ENCODE measurements at places on chromosomes 4 and X. TPM values are rescaled to one million over a fixed set of nuclear protein-coding genes. Genes with fewer than 3 reads are reported as not detected.

The RBMX gene
- 205 TPM for total RNA-seq

The TXLNG gene
- total RNA-seq = 15.9 TPM

The MAGEA10 gene
- total RNA-seq = not detected

DNA sequence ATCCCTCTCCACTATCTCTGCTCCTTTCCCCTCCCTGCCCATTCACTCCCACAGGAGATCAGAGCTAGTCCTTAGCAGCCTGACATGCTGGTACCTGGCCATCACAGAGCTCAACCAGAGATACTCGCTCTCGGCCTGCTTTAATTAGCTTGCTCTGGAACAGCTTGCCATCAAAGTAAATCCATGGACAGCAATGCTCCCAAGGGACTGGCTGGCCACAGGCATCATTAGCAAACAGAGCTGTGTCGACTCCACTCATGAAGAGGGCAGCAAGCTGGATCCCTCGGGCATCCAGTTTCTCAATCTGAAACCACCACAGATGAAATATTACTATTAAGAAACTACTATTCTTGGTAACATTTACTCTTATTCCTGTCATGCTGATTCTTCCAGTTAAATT is 43.4 kb upstream of the PHF8 start:
- no peaks in the 10 kb centered on the region for H3K27me3 ChIP-seq
- H3K4me3 ChIP-seq = no peak overlapping the region
- H3K36me3 ChIP-seq = no peaks in the 10 kb centered on the region
- DNase-seq = no peak
- no peak overlapping the region for H3K27ac ChIP-seq

DNA sequence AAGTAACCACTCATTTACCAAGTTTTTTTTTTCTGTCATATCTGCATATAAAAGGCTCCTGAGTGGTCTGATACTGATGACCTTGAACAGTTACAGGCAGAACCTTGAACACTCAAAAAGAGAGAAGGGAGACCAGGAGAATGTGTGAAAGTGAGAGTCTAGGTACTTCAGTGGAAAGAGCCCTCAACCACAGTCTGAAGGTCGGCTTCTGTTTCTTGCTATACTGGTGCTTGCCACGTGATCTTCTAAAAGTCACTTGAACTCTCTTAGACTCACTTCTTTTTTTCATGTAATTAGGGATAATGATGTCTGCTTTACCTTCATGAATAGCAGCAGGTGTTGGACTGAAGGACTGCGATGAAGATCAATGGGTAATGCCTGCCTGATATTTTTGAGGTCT is 22.8 kb downstream of the GABRB1 start:
- no peak overlapping the region for H3K4me3 ChIP-seq
- no peak overlapping the region for H3K27ac ChIP-seq
- DNase-seq = no peak
- H3K4me1 ChIP-seq = no peaks in the 10 kb centered on the region

GRCh38 chr4:180363815-180364214 is 1879.4 kb upstream of the TENM3 start:
- H3K27me3 ChIP-seq = no peaks in the 10 kb centered on the region
- DNase-seq = no peak
- H3K27ac ChIP-seq = no peak overlapping the region
- no peak overlapping the region for H3K4me3 ChIP-seq
- no peaks in the 10 kb centered on the region for H3K4me1 ChIP-seq
- no peaks in the 10 kb centered on the region for H3K36me3 ChIP-seq

GRCh38 chr4:83932750-83933391 is 397.0 kb downstream of the GPAT3 start:
- DNase-seq = no peak
- no peaks in the 10 kb centered on the region for H3K36me3 ChIP-seq
- no peaks in the 10 kb centered on the region for H3K4me1 ChIP-seq
- no peaks in the 10 kb centered on the region for H3K27me3 ChIP-seq

DNA sequence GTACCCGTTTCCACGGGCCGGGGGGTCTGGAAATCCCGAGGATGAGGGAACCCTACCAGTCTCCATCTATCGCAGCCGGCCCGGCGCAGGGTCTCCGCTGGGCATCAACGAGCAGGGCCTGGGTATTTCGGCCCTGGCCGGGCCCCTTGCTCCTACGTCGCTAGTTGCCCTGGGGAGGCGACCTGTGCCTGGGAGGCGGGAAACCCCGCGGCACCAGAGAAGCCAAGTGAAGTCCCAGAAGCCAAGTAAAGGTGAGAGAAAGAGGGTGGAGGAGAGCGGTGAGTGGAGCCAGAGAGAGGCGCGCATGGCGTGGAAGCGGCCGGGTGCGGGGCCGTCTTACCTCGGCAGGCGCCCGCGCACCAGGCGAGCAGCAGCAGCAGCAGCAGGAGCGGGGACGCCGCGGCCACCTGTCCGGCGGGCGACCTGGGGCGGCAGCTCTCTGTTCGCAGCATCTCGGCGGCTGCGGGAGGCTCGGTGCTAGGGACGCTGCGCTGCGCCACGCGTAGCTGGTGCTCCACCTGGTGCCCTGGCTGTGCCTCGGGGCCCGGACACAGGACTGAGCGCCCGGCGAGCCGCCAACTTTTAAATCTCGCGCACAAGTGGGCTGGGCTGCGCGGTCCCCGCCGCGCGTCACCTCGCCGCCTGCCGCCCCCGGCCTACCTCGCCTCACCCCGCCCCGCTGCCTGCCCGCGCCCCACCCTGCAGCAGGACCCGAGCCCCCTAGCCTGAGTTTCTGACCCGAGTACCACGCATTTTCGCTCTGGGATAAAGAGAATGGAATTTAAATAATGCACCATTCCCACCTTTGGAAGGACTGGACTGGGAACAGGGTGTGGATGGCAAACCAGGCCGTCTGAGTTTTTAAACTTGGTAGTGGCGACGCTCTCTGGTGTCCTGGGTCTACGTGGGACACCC is at the start of gene NMU:
Gene NMU (minus strand): TSS at position 558 of the 915 bp plus-strand sequence. CDS start 106 bp downstream, at position 452.
- H3K36me3 ChIP-seq = no peaks in the 10 kb centered on the region
- no peak within 1 kb of the TSS for H3K27ac ChIP-seq
- H3K4me1 ChIP-seq = peaks cover 15% of the 10 kb centered on the region
- peak; percentile 74 for DNase-seq
- H3K27me3 ChIP-seq = peaks cover 9% of the 10 kb centered on the region

DNA sequence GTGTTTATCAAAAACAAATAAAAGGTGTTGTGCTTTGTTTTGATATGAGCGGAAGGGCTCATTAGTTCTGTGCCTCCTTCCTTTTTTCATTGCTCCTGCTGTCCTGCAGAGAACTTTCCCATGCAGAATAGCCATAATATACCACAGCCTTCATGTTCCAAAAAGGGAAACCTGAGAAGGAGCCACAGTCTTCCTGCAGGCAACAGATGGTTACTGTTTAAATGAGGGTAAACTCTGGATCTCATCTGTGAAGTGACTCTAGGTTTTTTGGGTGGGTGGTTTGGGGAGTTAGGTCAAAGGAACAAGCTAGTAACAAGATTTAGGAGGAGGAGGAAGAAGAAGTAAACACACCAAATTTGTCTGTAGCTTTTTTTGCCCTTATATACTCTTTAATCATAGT is 131.8 kb downstream of the BMPR1B start:
- no peaks in the 10 kb centered on the region for H3K36me3 ChIP-seq
- H3K4me1 ChIP-seq = no peaks in the 10 kb centered on the region
- DNase-seq = no peak

- no peak overlapping the region for H3K27ac ChIP-seq
- no peaks in the 10 kb centered on the region for H3K4me1 ChIP-seq
- no peak for DNase-seq
- H3K4me3 ChIP-seq = no peak overlapping the region
- H3K36me3 ChIP-seq = no peaks in the 10 kb centered on the region
These were observed 118.9 kb upstream of the USP9X start for GRCh38 chrX:40966213-40966820.

DNA sequence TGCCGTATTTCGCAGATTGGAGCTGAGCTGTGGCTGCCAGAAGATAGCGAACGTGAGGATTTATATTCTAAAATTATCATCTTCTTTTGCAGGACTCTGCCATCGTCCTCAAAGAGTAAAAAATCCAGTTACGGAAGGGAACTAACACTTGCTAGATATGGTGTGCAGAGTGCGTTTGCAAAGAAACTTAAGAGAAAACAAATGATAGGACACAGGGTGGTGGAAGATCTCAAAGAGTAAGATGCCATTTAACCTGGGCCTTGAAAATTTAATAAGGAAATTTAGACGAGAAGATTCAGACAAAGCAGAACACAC is 566 bp downstream of the LARP7 start:
- H3K27me3 ChIP-seq = no peaks in the 10 kb centered on the region
- peak overlapping the region; percentile 81 for H3K27ac ChIP-seq
- no peak overlapping the region for H3K4me3 ChIP-seq
- no peak for DNase-seq

GRCh38 chrX:1591863-1592469 is 562 bp downstream of the AKAP17A start:
- peak overlapping the region; percentile 62 for H3K27ac ChIP-seq
- peaks cover 4% of the 10 kb centered on the region for H3K4me1 ChIP-seq
- H3K36me3 ChIP-seq = peaks cover 31% of the 10 kb centered on the region
- DNase-seq = no peak

- H3K36me3 ChIP-seq = no peaks in the 10 kb centered on the region
- H3K27ac ChIP-seq = no peak overlapping the region
- H3K27me3 ChIP-seq = no peaks in the 10 kb centered on the region
- no peak overlapping the region for H3K4me3 ChIP-seq
- no peaks in the 10 kb centered on the region for H3K4me1 ChIP-seq
- DNase-seq = no peak
These were observed 179.0 kb downstream of the COX7B2 start for GRCh38 chr4:46730075-46730474.

- no peaks in the 10 kb centered on the region for H3K36me3 ChIP-seq
- H3K4me3 ChIP-seq = no peak overlapping the region
- no peaks in the 10 kb centered on the region for H3K4me1 ChIP-seq
- H3K27ac ChIP-seq = no peak overlapping the region
- DNase-seq = no peak
These were observed 130.5 kb downstream of the ANK2 start for GRCh38 chr4:113179996-113180395.

- no peaks in the 10 kb centered on the region for H3K27me3 ChIP-seq
- H3K4me1 ChIP-seq = peaks cover 31% of the 10 kb centered on the region
- H3K36me3 ChIP-seq = no peaks in the 10 kb centered on the region
- no peak for DNase-seq
These were observed 7.5 kb upstream of the RUFY3 start for GRCh38 chr4:70714079-70714887.

DNA sequence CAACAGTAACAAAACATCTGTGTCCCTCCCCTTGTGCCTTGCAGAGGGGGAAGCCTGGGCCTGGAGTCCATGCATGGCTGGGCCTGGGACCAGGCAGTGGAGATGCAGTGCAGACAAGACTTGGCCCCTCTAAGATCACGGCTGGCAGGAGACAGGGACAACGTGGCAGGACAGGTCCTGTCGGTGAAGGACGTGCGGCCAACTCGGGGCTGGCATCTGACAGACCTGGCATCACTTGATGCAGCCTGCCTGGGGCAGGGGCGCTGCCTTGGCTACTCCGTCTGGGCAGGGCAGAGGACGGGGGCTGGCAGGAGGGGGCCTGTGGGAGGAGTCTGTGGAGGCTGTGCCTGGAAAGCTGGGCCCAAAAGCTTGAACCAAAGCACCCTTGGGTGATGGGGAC is 112.1 kb downstream of the CPZ start:
- no peaks in the 10 kb centered on the region for H3K4me1 ChIP-seq
- no peaks in the 10 kb centered on the region for H3K36me3 ChIP-seq
- no peak for DNase-seq
- no peak overlapping the region for H3K4me3 ChIP-seq

- H3K4me3 ChIP-seq = no peak overlapping the region
- H3K4me1 ChIP-seq = no peaks in the 10 kb centered on the region
- H3K36me3 ChIP-seq = no peaks in the 10 kb centered on the region
These were observed 115.4 kb upstream of the NDP start for GRCh38 chrX:44088510-44089144.

- no peaks in the 10 kb centered on the region for H3K4me1 ChIP-seq
- H3K36me3 ChIP-seq = no peaks in the 10 kb centered on the region
- H3K27me3 ChIP-seq = no peaks in the 10 kb centered on the region
- no peak for DNase-seq
- H3K4me3 ChIP-seq = no peak overlapping the region
These were observed 166.7 kb downstream of the RPA4 start for GRCh38 chrX:97050392-97050791.

GRCh38 chr4:40196724-40197281 is at the start of gene RHOH:
RHOH (plus strand) TSS chr4:40197031; CDS start chr4:40243387, 46,356 bp downstream.
- H3K4me3 ChIP-seq = no peak within 1 kb of the TSS
- no peak for DNase-seq
- no peak within 1 kb of the TSS for H3K27ac ChIP-seq
- H3K4me1 ChIP-seq = no peaks in the 10 kb centered on the region

All from thyroid gland (tissue), 4 donors.